RPMI7951 (cell line): ENCODE measurements at places on chromosomes 12 and 14. TPM values are rescaled to one million over a fixed set of nuclear protein-coding genes. Genes with fewer than 3 reads are reported as not detected.

DNA sequence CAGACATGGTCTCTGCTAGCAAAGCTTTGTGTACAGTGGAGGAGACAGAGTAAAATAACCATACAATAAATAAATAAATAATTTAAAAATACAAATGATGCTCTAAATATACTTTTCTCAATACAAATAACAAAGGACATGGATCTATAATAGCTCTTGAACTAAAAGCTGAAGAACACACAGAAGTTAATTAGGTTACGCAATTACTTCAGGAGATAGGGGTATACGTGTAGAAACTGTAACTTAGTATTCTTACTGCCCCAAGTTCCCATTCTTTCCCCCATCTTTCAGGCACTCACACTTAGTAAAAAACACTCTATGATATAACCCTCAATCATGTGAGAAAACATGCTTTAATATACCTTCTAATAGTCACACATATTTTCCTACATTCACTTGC is 44.2 kb downstream of the INSM2 start:
- DNase-seq = no peak

Gene SPSB2
- 3.5 and 4.2 TPM in 2 replicates for total RNA-seq

Gene ZDHHC22
- not detected in 2 replicates for total RNA-seq

- DNase-seq = peak; percentile 65
These were observed 333.6 kb downstream of the DPF3 start for GRCh38 chr14:72560331-72560730.

- DNase-seq = no peak
These were observed 227.5 kb upstream of the LRIG3 start for GRCh38 chr12:59147791-59148190.

Gene MRPS35
- total RNA-seq = 51.0 and 62.5 TPM in 2 replicates

Gene OTOGL
- total RNA-seq = 0.20 and 0.48 TPM in 2 replicates

GRCh38 chr14:68008491-68008890 is 188.9 kb downstream of the RAD51B start:
- DNase-seq = no peak

- DNase-seq = no peak
These were observed 88.8 kb upstream of the ATP2B1 start for GRCh38 chr12:89797436-89797835.

- no peak for DNase-seq
These were observed 232.9 kb upstream of the PKP2 start for GRCh38 chr12:33129500-33129899.
